ENCODE measurements at places on chromosomes 12 and 14.

DNA sequence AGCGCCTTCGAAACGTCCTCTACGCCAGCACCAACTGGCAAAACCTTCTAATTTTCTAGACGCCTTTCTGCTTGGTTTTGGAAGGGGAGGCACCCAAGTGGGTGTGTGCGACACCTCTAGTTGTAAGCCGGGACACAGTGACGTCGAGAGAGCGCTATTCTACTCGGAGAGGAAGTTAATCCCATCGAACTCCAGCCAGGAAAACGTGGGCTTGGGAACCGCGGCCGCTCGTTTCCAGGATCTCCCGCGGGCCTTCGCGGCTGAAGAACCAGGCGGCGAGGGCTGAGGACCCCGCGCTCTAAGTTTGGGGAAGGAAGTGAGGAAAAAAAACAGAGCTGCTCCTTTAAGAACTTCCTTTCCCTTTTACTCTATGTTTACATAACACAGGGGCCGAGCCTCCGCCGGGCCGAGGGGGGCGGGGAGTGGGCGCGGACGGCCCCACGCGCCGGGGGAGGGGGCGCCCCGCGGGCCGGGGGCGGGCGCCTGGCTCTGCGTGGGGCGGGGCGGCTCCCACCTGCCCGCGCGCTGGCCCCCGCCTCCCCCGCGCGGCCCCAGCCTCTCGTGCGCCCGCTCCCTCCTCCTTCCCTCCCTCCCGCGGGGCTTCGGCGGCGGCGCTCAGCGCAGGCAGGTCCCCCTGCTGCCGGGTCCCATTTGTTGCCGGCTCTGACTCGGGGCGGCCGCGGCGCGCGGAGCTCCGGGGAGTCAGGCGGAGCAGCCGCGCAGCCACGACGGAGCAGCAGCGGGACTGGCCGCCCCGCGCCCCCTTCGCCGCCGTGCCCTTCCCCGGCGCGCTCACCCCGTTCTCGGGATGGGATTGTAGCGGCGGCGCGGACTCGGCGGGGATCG lies at the start of gene PELI2:
Gene PELI2 (plus strand): TSS at position 647 of the 846 bp plus-strand sequence. CDS start 250 bp downstream, outside the sequence.
- DNase-seq = peak; percentile 97

- DNase-seq = no peak
These were observed 153.6 kb upstream of the C14orf180 start for GRCh38 chr14:104425763-104426646.

DNA sequence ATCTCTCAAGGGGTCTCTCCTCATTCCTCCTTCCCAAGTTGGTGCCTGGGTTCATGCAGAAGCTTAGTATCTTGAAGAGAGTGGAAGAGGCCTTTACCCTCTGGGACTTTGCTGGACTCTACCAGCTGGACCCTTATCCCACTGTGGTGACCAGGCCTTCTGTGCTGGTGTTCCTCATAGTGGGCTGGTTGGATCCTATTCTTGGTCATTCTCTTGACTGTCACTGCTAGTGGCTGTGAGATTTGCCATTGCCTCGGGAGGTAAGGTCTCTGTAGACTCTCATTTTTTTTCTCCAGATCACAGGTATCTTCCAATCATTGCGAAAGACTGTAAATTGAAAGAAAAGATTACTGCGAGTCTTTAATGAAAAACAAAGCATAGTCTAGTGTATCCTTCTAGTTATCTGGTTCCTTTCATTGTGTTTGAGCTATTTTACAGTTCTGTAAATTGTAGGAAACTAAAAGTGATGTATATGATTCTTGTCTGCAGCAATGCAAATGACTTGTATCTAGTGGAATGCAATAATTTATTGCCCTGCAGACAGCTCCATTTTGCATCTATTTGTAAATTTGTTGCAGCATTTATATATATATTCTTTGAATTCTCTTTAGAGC lies 217.9 kb downstream of the AEBP2 start:
- no peak for DNase-seq

DNA sequence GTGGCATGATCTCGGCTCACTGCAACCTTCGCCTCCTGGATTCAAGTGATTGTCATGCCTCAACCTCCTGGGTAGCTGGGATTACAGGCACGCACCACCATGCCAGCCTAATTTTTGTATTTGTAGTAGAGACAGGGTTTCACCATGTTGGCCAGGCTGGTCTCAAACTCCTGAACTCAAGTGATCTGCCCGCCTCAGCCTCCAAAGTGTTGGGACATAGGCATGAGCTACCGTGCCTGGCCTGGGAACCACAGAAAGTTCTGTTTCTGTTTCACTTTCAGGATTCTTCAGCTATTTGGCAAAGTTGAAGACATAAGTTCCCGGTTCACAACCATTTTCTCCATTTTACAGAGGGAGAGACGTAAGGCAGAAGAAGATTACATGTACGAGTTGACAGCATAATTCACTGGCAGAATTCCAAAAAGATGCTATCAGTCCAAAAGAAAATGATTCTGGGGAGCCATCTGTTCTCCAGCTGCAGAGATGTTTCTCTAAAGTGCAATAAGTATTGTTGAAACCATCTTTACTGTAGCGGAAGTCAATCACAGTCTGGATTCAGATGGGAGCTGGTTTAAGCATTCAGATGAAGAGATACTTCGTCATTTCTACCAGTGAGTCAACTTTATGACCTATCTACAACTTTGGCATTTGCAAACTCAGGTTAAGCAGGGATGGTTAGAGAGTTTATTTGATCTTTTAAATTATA lies 8.1 kb upstream of the RNF34 start:
- peak; percentile 38 for DNase-seq

DNA sequence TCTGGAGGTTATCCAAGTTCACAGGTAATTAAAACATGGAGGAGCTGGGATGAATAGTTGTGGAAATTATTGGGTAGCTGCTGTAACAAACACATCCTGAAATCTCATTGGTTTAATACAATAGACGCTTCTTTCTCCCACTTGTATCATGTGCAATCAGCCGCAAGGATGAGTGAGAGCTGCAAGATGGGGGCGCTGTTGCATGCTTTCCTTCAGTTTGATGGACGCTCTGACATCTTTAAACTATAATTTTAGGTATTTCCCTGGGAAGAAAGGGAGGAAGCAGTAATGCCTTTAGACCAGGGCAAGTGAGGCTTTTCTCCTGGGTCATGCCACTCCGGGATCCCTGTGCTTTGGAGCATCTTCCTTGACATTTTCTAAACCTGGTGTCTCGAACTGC lies 178.7 kb downstream of the PAWR start:
- DNase-seq = peak; percentile 26

DNA sequence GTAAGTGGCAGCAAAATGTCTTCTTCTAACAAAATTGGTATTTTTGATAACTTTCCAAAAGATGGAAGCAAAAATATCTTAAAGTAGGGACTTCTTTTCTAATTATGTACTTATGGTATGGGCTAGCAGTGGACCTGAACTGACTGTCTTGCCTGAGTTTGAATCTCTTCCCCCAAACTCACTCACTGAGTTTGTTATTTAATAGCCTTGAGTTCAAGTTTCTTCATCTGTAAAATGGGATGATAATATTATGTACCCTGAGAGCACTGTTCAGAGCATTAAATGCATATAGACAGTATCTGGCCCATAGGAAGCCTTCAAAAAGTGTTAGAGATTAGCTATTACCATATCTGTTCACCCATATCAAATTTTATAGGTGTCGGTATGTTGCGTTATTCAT lies 210.4 kb upstream of the NUDT4 start:
- no peak for DNase-seq

- DNase-seq = peak; percentile 76
These were observed 511 bp downstream of the ANO6 start for GRCh38 chr12:45216230-45216982.

DNA sequence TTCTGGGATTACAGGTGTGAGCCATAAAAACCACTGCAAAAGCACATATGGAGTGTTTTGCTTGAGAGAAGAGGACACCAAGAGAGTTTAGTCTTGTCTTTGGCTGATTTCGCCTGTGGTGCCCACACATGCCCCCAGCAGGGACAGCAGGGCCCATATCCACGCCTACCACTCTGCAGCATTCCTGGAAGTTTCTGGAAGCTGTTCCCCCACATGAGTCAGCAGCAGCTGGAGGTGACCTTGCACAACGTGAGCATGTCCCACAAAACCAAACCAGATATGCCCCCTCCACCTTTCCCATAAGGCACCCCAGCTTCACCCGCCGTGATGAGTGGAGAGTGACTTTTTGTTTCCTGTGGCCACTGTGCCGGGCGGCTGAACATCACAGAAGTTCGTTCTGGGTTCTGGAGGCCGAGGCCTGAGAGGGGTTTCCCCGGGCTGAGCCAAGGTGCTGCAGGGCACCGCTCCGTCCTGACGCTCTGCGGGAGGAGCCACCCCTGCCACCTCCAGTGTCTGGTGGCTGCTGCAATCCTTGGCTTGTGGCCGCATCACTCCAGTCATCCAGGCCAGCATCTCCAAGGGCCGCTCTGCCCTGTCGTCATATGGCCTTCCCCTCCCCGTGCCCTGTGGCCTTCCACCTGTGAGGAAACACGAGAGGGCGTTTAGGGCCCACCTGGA lies 4.7 kb downstream of the ASPG start:
- DNase-seq = no peak

GRCh38 chr12:111798182-111798581 lies 31.4 kb downstream of the ALDH2 start:
- no peak for DNase-seq

- DNase-seq = no peak
These were observed 220.7 kb upstream of the EGLN3 start for GRCh38 chr14:34171431-34172172.
